A549 (cell line): ENCODE measurements at places on chromosomes 12 and 14.

DNA sequence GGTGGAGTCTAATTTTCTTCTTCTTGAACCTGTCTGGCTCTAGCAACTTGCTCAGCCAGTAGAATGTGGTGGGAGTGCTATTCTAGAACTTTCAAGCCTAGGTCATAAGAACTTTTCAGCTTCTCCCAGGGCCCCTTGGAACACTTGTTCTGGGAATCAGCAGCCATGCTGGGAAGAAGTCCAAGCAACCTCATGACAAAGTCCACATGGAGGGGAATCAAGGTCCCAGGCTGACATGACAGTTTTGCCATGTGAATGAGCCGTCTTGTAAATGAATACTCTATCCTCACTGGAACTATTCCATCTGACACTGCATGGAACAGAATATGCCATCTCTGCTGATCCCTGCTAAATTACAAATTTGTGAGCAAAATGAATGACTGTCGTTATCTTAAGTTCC is 214.2 kb upstream of the TBX3 start:
- DNase-seq = no peak

GRCh38 chr14:71629250-71629649 is 303.0 kb upstream of the RGS6 start:
- no peak for DNase-seq

- DNase-seq = no peak
Observed at GRCh38 chr14:54627540-54628363, 60.8 kb downstream of the SAMD4A start.

DNA sequence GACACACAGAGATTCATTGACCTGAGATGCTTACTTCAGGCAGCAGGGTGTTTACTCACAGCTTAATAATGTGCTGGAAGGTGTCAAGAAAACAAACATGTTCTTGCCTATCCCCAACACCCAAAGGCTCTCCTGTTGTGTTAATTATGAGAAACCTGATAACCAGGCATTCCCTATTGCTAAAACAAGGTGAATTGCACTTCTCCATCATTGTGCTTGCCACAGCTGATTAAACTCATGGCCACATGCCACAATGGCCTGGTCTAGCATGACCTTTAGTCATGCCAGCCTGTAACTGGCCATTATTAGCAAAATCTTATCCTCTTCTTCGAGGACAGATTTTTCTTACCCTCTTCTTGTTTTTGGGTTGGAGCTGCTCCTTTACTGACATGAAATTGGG is 21.4 kb downstream of the SMOC1 start:
- no peak for DNase-seq

DNA sequence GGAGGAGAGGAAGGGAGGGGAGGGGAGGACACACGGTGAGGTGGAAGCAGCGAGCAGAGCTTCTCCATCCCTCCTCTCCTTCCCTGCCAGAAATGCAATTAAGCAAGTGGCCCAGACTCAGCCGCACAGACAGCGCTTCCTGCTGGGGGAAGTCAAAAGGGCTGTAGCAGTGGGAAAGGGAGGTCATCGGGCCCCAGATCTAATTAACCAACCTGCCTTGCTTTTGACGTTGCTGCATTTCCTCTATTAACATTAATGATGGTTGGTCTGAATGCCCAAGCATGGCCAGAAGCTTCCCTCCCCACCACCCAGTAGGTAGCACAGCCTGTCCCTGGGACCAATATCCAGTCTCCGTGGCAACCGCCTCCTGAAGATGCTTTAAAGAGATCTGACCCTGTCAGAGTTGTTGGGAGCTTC is 4.6 kb upstream of the NGB start:
- no peak for DNase-seq

GRCh38 chr12:66270613-66271012 is 31.7 kb upstream of the HELB start:
- no peak for DNase-seq

- DNase-seq = no peak
Observed at GRCh38 chr12:108792361-108793292, 61.3 kb upstream of the CORO1C start.

DNA sequence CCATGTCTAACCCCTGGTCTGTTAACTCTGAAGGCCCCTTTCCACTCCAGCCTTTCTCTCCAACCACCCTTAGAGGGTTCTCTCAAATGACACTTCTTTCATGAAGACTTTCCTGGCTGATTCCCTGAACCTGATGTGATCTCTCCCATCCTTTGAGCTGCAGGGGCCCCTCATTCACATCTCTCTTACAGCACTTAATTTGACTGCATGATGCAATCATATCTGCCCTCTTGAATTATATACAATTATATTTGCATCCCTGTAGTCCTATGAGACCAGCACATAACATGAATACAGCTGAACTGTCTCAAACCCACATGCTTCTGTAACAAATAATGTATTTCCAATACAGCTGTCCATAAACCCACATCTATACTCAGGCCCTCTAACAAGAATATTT is 56.4 kb downstream of the PPP2R5E start:
- no peak for DNase-seq

DNA sequence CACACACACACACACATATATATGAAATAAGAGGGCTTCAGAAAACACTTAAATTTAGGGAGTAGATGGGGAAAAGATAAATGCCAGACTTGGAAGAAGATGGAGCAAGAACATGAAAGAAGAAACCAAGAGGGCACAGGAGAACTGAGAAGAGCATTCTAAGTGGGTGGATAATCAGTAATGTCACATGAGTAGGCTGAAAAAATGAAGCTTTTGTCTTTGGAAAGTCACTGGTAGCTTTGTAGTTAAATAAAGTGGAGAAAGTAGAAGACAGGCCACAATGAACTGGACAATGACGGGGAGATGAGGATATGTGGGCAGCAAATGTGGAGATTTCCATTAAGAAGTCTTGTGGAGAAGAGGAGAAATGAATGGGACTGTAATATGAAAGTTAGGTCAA is 2.2 kb upstream of the ZC2HC1C start:
- DNase-seq = no peak

- DNase-seq = no peak
Observed at GRCh38 chr12:67797185-67797741, 148.7 kb downstream of the DYRK2 start.

DNA sequence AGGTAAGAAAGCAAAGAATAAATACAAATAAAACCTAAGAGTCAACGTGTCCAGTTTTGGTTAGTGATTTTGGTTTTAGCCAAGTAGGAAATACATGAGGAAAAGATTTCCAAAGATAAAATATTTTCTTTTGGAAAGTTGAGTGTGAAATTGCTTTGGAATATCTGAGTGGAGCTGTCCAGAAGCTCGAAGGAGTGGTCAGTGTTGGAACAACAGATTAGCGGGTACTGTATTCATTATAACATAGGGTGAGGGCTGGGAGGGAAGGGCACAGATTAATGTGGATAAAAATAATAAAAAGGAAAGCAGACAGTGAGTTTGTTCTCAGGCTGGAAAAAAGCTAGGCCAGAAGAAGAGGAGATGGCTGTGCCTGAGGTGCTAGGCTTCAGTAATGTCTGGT is 101.5 kb upstream of the SLCO1C1 start:
- no peak for DNase-seq

GRCh38 chr12:29895966-29896365 is 112.2 kb upstream of the TMTC1 start:
- DNase-seq = no peak

GRCh38 chr12:107152315-107152714 is 59.0 kb upstream of the CRY1 start:
- DNase-seq = no peak

DNA sequence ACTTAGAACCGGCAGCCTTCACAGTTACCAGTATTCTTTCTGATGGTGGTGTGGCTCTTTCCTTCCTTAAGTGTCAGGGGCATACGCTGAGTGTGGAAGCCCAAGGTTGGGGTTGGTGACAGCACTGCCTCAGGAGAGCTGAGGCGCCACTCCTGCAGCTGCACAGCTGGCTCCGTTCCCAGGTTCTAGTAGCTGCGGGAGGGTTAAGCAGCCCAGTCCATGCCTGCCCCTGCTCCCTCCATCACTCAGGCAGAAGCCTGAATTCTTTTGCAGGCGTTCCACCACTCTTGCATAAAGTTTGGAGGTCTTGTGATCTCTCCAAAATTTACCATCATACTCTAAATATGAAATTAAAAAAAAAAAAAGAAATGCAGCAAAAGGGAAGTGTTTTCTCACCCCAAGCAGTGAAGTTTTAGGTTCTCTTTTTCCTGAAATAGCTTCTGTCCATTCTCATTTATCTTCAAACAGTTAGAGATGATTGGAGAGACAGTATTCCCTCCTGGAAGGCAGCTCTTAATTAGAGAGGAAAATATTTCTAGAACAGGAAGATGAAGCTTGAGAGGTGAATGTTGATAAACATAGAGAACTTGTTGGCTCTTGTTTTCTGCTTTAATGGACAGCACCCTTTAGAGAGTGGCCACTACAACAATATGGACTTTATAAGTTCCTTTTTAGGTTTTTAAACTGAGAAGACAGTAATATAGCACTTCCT is 136.1 kb downstream of the FGD4 start:
- DNase-seq = peak; percentile 46

- DNase-seq = no peak
Observed at GRCh38 chr12:115166698-115167315, 482.8 kb upstream of the TBX3 start.

DNA sequence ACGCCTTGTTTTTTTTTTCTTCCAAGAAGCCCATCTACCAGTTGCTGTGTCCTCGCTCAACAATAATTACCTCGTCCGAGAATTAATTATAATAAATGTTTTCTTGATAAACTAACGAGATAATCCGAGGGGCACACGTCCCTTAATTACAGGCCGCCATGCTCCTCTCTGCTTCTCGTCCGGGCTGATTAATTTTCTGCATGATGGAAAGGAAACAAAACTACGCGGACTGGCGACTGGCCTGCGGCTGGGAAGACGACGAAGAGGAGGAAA is 2.2 kb downstream of the OTX2 start:
- no peak for DNase-seq

- DNase-seq = no peak
Observed at GRCh38 chr14:71108398-71109119, 201.3 kb downstream of the PCNX1 start.

GRCh38 chr14:80956922-80957321 is 1.5 kb downstream of the TSHR start:
- no peak for DNase-seq

- no peak for DNase-seq
Observed at GRCh38 chr12:42482041-42482747, 107.4 kb downstream of the PRICKLE1 start.

DNA sequence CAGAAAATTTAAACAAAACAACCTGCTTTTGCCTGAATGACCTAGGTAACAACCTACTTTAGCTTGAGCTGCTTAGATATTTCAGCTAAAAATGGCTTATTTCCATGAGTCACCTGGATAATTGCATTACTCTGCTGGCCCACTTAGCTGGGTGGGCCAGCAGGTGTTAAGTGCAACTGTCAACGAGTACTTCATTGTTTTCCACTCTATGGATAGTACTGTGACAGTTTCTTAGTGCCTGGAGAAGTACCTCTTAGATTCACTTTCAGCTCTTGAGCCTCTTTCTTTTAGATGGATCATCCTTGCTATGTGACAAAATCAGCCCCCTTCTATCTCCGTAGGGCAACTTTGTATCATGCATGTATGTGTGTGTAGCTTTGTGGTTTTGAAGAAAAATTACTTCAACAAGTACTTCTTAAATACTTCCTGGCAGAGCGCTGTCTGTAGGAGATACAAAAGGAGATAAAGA is 368.2 kb upstream of the ATP2B1 start:
- no peak for DNase-seq

GRCh38 chr14:67735336-67736147 is 33.9 kb downstream of the RDH12 start:
- DNase-seq = no peak

DNA sequence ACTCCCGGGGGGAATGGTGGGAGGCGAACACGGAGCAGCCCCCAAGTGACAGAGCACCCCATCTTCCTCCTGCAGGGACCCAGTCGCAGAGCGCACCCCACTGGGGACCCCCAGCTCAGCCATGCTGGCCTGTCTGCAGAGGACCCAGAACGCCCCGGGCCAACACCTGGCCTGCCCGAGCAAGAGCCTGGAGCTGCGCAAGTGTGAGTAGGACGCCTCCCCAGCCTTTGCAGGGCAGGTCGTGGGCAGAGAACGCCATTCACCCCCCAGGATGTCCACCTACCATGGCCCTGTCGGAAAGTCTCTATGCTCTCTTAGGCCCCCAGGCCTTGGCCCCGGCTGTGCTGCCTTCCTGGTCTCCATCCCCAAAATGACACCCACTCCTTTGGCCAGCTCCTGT is 30.4 kb downstream of the FAM222A start:
- no peak for DNase-seq

GRCh38 chr14:57274551-57274950 is 5.8 kb downstream of the AP5M1 start:
- DNase-seq = no peak

GRCh38 chr14:50541159-50541567 is 8.8 kb upstream of the MAP4K5 start:
- no peak for DNase-seq

DNA sequence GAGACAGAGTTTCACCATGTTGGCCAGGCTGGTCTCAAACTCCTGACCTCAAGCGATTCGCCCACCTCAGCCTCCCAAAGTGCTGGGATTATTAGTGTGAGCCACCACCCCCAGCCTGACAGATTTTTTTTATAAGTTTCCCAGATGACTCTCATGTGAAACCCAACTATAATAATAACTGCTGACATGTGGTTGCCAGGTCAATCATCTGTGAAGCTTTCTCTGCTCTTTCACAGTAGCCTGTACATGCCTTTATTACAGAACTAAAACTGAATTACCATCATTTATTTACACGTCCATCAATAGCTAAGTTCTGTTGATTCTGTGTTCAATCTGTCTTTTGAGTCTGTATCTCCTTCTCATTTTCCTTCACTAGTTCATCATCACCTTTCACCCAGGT is 218.5 kb downstream of the RPS29 start:
- no peak for DNase-seq

DNA sequence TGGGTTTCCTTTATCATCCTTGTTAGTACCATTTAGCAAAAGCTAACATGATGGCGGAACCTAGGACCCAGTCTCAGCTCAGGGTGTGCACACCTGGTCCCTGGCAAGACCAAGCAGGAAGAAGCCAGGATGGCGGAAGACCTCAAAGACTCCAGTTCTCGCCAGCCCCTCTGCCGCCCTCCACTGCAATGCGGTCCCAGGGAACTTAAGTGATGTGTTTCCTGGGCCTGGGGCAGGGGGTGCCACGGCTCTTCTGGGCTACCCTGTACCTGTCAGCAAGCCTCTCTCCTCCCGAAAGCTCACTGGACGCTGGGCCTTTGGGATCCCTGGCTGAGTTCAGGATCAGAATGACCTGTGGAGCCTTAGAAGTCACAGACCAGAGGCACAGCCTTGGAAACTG is 71.3 kb downstream of the FBXL14 start:
- no peak for DNase-seq

DNA sequence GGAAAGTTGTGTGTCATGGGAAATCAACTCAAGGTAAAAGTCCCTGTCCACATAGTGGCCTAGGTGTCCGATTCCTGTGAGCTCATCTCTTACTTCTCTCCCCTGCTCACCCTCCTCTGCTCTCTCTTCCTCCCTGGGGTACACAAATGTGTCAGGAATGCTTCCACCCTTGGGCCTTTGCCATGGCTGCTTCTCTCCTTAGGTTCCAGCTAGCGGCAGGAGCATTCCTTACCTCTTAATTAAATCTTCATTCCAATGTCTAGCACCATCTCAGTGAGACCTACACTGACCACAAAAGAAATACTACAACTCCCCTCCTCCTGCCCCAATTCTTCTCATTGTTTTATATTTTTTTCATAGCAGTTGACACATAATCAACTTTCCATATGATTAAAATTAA is 298.6 kb downstream of the PDZRN4 start:
- DNase-seq = no peak
